Stimulated activated CD8-positive, alpha-beta memory T cell treated with anti-CD3 and anti-CD28 coated beads, Interleukin-7, amount 100 ng/mL, for 4 hours (primary cell): ENCODE measurements at places on chromosomes 11 and 22.
A peak's percentile ranks its signal among the peaks of the same experiment; 100 is the strongest.

DNA sequence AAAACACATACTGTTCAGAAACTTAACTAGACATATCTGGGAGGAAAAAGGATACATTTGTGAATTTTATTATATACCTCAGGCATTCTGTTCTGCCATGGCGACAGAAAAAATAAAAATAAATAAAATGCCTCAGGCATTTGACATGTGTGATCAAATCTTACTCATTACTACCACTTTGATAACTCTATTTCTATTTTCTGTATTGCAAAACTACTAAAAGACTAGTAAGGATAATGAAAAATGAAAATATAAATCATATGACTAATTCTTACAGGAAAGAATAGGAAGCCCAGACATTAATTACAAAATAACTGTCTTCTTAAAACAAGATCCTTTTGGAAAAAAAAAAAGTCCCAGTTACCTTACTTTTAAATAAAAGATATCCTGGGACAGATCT lies 5.3 kb downstream of the PICALM start:
- no peak for DNase-seq

GRCh38 chr11:79809487-79809886 lies 368.7 kb upstream of the TENM4 start:
- DNase-seq = no peak

GRCh38 chr11:57134284-57134683 lies 47.5 kb upstream of the LRRC55 start:
- no peak for DNase-seq

- DNase-seq = no peak
These were observed 94.5 kb downstream of the ME3 start for GRCh38 chr11:86577644-86578636.

DNA sequence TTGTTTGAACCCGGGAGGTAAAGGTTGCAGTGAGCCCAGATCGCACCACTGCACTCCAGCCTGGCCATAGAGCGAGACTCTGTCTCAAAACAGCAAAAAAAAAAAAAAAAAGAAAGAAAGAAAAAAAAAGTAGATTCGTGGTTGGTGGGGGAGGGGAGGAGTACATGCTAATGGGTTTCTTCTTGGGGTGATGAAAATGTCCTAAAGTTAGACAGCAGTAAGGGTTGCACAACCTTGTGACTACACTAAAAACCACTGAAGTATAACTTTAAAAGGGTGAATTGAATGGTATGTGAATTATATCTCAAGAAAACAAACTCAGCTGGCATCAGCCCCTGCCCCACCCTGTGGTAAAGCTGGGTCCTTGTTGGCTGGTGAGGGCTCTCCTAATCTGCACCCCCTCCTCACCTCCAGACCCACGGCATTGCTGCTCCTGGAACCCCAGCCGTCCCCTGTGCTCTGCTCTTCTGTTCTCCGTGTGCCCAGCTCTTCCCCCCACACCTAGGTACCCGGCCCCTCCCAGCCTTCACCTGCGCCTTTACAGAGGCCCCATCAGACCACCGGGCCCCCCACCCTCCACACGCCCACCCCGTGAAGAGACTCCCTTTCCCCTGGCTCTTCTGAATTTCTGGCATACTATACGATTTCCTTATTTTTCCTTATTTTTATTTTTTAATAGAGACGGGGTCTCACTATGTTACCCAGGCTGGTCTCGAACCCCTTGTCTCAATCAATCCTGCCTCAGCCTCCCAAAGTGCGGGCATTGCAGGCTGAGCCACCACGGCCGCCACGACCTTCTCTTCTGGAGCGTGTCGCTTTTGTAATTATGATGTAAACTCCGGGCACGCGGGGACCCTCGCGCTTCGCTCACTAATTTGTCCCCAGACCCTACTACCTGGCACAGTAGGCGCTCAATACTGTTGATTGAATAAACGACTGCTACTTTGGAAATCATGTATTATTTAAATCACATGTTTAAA lies 924 bp upstream of the FADD start:
- DNase-seq = no peak

GRCh38 chr11:8839306-8839956 lies 71.6 kb upstream of the AKIP1 start:
- no peak for DNase-seq

- DNase-seq = peak; percentile 66
These were observed 43.5 kb downstream of the MYH9 start for GRCh38 chr22:36344106-36344827.

GRCh38 chr11:75344186-75344585 lies 7.3 kb downstream of the ARRB1 start:
- no peak for DNase-seq

DNA sequence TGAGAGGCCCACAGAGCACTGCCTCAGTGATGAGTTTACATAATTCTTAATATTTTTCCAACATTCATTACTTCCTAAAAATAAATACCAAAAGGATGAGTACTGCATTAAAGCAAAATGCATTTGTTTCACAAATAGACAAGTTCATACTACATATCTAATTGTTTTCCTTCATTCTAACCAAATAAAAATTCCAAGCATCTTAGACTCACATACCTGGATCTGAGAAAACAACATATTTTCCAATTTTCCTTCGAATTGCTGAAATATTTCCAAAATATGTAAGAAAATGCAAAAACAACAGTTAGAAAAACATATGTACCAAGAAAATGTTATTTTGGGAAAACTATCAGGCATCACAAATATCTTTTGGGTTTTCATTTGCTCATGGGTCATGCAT lies 127.9 kb upstream of the CEP126 start:
- no peak for DNase-seq

DNA sequence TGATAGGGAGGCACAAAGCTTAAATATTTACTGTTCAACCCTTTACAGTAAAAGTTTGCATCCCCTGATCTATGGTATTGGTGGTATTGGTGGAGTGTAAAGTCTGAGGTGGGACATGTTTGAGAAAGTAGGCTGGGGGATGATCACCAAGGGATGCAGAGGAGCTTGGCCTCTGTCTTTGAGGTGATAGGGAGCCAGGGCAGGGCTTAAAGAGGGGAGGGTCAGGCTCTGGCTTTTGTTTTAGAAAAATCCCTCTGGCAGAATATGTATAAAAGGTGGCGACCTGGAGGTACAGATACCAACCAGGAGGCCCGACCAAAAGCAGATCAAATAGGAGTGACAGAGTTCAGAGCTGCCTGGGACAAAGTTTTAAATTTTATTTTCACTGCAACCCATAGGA lies 59.0 kb downstream of the SWAP70 start:
- no peak for DNase-seq

DNA sequence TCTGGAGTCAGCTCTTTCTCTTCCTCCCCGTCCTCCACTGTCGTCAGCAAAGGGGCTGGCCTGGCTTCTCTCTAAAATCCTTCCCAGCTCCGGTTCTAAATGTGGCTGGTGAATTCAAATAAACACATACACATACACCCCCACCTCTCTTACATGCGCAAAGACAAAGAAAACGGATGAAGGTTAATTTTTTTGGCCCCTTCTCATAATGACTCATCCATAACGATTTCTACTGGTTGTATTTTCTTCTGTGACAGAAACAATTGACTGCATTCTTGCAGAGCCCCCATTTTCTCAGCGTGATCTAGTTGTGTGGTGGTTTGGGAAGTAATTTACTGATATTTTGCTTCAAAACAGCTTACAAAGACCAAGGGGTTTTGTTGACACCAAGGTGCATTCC lies 130.0 kb upstream of the NTM start:
- DNase-seq = no peak

- DNase-seq = no peak
These were observed 23.9 kb upstream of the MICAL2 start for GRCh38 chr11:12086271-12087074.

GRCh38 chr22:21041937-21042336 lies 3.8 kb upstream of the LRRC74B start:
- no peak for DNase-seq

DNA sequence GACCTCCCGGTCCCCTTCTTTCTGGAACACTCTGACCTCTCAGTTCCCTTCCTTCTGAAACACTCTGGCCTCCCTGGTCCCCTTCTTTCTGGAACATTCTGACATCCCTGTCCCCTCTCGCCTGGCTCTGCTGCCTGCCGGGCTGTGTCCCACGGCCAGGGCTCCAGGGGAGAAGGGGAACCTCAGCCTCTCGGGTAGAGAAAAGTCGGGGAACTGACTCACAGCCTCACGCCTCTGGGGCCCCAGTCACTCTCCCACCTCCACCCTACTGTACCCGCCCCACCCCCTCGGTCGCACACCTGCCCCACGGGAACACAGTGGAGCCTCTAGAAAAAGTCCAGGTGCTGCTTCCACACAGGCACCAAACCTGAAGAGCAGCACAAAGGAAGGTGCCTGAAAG lies 93.3 kb downstream of the BRD1 start:
- DNase-seq = no peak

DNA sequence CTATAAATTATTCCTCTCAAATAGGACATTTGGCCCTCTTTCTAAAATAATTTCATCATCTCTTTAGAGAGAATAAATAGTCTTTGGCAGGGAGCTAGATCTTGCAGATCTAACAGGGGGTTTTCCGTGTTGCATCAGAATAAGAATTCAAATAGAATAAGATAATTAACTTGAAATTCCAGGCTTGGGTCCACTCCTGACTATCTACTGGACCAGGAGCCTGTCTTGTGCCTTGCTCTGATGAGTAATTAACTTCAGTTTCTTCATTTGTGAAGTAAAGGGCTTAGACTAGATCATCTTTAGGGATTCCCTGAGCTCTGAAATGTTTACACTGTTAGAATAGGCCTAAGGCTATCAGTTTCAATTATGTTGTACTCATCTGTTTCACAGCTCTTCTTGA lies 23.5 kb upstream of the TMEM123 start:
- no peak for DNase-seq

DNA sequence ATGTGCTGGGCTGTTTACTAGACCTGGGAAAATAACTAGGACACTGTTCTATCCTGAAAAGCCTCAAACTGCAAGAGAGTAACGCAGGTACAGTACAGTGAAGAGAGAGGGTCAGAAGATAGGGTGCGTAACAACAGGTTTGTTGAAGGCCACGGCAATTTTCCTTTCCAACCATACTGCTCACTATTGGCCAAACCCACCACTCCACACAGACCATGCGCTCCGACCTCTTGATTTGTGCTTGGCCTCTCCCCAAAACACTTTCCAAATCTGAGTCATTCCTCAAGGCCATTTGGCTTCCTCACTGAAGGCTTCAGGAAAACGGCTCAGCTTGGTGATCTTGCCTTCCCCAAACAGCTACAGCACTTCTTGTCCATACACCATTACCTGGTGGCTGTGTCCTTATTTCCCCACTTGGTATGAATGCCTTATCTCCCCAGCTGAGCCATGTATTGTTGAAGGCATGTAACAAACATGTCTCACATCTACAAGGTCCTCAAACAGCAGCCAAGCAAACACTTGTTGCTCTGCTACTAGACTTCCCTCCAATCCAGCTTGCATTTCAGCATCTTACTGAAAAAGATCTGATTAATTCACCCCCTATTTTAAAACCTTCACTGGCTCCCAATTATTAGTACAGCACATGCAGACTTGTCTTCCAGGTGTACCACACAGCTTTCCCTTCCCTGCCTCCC lies 40.9 kb downstream of the TCF20 start:
- no peak for DNase-seq

GRCh38 chr11:119363851-119364590 lies 17.5 kb downstream of the USP2 start:
- DNase-seq = peak; percentile 41

- no peak for DNase-seq
These were observed 2.7 kb upstream of the NXPE1 start for GRCh38 chr11:114562166-114562916.

GRCh38 chr11:35487532-35488078 lies 37.8 kb downstream of the PAMR1 start:
- DNase-seq = no peak

DNA sequence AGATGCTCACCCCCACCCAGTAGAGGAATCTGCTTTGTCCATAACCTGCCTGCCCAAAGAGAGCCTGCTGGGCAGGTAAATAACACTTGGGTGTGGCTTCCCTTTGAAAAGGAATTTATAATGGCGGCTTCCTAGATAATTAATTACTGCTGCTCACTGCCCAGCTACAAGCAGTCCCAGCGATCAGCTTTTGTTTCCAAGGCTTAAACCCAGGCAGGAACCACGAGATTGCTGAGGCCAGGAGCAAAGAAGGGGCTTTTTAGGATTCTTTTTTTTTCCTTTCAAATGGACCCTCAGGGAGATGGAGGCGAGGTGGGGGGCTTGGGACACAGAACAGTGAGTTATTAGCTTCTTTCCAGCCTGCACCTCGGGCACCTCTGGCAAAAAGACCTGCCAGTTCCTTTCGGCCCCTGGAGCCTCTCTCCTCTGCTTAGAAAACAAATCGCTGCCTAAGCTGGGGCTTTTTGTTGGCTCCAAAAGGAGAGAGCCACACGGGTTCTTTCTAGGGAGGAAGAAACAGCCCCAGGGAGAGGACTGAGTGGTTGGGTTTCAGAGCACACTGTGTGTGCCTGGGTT lies 107.2 kb downstream of the TSPAN18 start:
- no peak for DNase-seq

- DNase-seq = no peak
These were observed 39.3 kb upstream of the MYO18B start for GRCh38 chr22:25702571-25703167.

DNA sequence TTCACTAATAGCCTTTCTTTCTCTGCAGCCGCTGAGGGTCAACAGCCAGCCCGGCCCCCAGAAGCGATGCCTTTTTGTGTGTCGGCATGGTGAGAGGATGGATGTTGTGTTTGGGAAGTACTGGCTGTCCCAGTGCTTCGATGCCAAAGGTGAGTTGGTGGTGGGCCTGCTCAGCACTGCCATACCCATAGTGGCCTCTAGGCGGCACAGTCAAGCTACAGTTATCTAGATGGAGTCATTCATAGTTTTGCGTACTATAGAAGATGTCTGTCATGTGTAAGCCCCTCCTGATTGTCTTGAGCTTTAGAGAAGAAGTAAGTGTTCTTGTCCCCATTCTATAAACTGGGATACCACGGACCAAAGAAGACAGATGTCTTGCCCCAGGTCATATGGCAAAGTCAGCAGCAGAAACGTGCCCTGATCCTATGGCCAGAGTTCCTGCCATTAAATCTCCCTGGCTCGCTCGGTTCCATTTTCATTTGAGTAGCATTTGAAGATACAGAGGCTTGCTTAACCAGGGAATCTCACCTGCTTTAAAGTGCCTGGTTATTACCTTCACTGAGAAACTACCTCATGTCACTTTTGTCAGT lies 42.1 kb upstream of the CRTAM start:
- peak; percentile 56 for DNase-seq

GRCh38 chr11:43579171-43579918 lies 101.2 kb upstream of the HSD17B12 start:
- peak; percentile 5 for DNase-seq

GRCh38 chr22:41971431-41971830 lies 2.2 kb downstream of the SEPTIN3 start:
- DNase-seq = no peak

DNA sequence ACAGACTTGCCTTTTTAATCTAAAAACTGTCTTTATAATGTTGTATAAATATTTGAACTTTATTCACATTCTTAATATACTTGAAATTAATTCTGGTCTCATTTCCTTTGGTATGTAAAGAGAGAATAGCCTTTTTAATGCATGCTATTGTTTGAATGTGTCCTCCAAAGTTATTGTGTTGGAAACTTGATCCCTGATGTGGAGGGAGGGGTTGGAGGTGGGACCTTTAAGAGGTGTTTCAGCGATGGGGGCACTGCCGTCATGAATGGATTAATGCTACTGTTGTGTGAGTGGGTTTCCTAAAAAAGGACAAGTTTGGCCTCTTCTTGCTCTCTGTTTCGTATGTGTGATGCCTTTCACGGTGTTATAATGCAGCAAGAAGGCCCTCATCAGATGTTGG lies 131.7 kb downstream of the DDX10 start:
- DNase-seq = no peak
